Stimulated activated CD4-positive, alpha-beta T cell treated with anti-CD3 and anti-CD28 coated beads, Interleukin-4, amount 100 ng/mL, for 1 hour (primary cell): ENCODE measurements at places on chromosomes 6 and 20.

DNA sequence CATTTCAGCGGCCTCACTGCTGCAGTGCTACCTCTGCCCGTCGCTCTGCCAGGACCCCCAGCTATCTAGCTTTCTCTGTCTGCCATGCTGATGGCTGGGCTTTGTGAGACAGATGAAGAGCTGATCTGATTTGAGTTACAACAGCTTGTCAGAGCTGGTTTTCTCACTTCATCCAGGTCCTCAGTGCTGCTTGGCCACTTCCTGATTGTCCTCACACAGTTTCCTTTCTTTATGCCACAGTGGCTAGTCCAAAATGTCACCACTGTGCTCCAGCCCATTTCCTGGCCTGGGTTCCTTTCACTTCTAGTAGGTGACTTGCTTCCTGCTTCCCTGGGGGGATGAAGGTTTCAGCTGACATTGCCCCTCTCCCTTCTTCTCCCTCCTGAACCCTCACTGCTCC, 35.4 kb downstream of the FNDC1 start:
- no peak for DNase-seq

DNA sequence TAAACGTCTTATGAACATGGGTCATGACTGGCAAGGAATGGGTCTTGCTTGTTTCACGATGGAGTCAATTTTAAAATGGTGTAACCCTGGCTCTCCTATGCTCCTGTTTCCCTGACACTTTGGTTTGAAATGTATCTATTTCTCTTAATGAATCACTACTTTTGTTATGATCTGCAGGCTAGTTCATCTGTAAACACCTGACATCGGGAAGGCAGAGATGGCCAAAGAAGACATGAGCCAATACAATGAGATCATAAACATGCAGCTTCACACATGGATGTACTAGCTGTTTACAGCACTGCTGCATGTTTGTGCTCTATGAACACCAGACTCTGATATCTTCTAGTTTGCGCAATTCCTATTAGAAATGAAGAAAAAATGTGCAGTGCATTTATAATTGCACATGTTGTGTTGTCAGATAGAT, 11.0 kb upstream of the RAD21L1 start:
- DNase-seq: no peak

DNA sequence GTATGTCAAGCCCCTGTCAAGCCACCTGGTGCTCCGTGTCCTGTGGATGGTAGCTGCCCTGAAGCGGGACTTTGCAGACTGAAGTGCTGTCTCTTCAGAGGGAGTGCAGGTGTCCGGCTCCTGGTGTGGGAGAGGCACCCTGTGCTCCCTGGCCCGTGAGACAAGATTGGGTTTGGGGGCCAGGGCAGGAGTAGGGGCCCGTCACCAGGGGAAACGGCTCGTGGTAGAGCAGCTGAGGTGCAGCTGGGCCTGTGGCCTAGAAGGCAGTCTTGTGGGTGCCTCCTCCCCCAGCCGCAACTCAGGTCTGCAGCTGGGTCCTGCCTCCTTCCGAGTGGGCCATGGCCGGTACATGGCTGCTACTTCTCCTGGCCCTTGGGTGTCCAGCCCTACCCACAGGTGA, at the start of gene PTCRA:
Gene PTCRA (plus strand): TSS at position 322 of the 400 bp plus-strand sequence. CDS start 17 bp downstream, at position 339.
- DNase-seq: no peak

GRCh38 chr6:1242446-1242845, 69.5 kb upstream of the FOXQ1 start:
- no peak for DNase-seq
